Activated T-cell treated with anti-CD3 and anti-CD28 coated beads, Interleukin-2, amount 50 U/mL, for 72 hours (primary cell): ENCODE measurements at places on chromosomes 12 and 14. TPM values are rescaled to one million over a fixed set of nuclear protein-coding genes. Genes with fewer than 3 reads are reported as not detected.
A peak's percentile ranks its signal among the peaks of the same experiment; 100 is the strongest.

TNS2 gene
- total RNA-seq, result 1.5 TPM

ARG2 gene
- 12.1 TPM for total RNA-seq

MDP1 gene
- total RNA-seq, result 16.8 TPM

PRR4 gene
- total RNA-seq, result 2.1 TPM

TBX5 gene
- not detected for total RNA-seq

DNA sequence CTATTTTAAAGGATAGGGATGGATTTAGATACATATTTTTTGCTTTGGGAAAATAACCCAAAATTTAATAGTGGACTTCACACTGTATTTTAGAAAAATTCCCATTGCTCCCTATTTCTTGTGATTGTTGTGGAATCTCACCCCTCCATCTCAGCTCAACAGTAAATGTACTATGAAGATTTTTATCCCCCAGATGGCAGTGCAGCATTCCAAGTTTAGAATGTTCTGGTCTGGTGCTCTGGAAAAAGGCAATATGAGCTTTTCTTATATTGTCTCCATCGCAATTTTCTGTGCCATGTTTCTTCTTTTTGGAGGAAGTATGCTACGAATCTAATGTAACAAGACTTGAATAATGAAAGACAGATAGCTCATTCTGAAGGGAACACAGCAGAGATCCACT, 471.7 kb upstream of the SYT1 start:
- no peak for DNase-seq
- no peaks in the 10 kb centered on the region for H3K4me1 ChIP-seq

DNA sequence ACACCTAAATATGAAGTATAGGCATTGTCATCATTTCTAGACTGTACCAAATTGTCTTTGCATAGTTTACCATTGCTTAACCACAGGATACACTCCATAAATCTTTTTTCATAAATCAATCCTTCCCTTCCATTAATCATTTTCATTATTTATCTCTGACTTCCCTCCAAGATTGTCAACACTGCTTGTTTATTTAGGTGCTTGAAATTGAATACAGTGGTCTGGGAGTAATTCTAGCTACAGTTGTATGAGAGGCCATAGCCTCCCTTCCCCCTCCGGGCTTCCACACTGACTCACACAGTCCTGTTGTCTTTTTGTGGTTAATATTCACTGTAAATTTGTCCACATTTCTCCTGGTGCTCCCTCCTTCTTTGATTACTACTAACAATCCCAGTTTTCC, 114.2 kb upstream of the ARID2 start:
- H3K27me3 ChIP-seq, result peaks cover 8% of the 10 kb centered on the region
- H3K4me3 ChIP-seq, result no peak overlapping the region

DNA sequence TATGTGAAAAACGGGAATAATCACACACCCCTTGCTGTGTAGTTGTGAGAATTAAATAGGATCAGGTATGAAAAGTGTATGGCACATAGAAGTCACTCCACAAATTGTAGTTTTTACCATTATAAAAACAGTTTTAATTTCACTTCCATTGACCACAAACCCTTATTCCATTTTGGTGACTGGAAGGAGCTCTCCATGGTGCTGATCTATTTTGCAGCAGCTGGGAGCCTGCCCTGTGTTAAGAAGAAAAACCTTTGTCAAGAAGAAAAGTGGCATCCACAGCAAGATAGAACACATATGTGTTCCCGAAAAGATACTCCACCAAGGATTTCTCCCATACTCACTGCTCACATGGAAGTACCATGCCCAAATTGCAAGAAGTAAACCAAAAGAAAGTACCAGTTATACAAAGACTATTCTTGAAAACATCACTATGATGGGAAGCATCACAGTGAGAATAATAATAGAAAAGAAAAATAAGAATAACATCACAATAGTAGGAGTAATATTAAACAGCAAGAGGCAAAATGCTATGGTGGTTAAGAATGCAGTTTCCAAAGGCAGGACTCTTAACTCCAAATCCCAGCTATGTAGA, 58.7 kb downstream of the TUNAR start:
- H3K4me1 ChIP-seq, result no peaks in the 10 kb centered on the region
- no peaks in the 10 kb centered on the region for H3K27me3 ChIP-seq
- DNase-seq, result no peak

GRCh38 chr12:127078577-127079350, 1188.2 kb upstream of the TMEM132C start:
- H3K27ac ChIP-seq, result no peak overlapping the region
- peaks cover 9% of the 10 kb centered on the region for H3K4me1 ChIP-seq
- H3K27me3 ChIP-seq, result peaks cover 12% of the 10 kb centered on the region
- no peaks in the 10 kb centered on the region for H3K36me3 ChIP-seq

DNA sequence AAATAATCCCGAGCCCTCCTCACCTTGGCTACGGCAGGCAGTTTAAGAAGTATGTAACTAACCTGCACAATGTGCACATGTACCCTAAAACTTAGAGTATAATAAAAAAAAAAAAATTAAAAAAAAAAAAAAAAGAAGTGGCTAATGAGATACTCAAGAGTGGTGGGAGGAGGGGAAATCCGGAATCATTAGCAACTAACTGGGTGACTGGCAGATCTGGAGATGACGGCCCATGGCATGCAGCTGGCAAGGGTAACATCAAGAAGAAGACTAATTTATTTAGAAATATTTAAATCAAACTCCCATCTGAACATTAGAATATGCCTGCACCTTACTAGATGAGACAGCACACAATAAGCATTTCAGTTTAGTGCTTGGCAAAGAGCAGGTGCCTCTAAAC, 52.3 kb upstream of the TMCC3 start:
- H3K4me1 ChIP-seq, result peaks cover 11% of the 10 kb centered on the region
- DNase-seq, result no peak
- no peak overlapping the region for H3K27ac ChIP-seq
- peaks cover 11% of the 10 kb centered on the region for H3K27me3 ChIP-seq

DNA sequence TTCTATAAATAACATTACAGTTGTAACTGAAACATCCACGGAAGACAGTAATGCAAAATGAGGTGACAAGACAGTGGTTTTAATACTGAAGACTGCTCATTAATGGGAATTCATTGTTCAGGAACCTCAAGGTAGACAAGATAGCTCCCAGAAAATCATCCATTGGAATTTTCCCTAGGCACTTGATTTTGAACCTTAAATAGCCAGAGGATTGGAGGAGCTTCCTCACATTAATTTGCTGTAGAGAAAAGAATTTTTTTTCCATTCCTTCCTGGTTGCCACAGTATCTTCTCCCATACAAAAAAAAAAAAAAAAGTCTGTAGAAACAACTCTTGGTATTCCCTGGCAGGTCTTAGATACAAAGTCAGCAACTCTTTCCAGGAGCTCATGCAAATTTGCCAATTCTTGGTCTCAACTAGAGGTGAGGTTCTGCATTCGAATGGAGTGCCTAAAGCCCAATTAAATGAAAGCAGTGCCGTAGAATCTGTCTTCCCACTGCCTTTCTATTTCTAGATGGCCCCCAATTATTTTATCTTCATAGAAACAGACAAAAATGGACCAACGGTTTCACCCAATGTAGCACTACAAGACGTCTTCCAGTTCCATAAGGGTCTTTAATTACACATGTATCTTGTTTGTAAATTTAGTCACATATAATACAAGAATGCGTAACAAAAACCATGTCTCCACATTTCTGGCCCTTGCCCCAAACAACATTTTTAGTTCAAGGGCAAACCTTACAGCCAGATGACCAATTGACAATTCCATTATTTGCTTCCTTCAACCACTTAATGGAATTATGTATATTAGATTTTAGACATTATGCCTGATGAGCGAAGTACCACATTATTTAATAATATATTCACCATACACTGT, 13.5 kb downstream of the SLC38A2 start:
- H3K27ac ChIP-seq, result peak overlapping the region; percentile 16
- H3K27me3 ChIP-seq, result no peaks in the 10 kb centered on the region
- H3K4me3 ChIP-seq, result no peak overlapping the region
- H3K36me3 ChIP-seq, result peaks cover 19% of the 10 kb centered on the region

DNA sequence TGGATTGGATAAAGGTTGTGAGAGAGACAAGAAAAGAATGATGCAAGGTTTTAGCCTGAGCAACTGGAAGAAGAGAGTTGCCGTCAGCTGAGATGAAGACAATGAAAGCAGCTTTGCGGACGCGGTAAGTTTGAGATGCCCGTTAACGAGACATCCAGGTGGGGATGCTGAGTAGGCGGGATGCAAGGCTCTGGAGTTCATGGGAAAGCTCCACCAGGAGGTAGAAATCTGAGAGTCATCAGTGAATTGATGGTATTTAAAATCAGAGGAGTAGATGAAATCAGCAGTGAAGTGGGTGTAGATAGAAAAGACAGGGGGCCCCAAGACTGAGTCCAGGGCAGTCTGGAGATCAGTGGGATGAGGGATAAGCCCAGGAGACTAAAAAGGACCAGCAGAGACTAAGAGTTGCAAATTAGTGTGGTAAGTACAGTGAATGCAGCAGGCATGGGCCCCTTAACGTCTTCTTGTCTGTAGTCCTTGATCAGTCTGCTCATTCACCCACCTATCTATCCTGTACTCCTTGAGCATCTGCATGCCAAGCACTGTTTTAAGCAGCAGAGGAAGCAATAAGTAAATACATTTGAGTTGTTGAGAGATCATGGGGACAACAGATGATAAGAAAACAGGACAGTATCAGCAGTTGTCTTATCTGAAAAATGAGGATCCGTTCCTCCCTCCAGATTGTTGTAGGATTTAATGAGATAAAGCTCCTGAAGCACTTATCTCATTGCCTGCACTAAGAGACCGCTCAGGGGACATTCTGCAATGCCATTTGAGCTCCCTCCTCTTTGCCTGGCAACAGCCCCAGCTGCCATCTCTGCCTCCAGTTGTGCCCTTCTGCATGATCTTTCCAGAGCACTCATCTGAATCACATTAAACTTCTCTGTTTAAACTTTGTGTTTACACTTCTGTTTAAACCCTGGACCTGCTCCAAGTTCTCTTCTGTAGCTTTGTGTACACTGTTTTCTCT, 91.5 kb downstream of the APAF1 start:
- DNase-seq, result no peak
- peaks cover 11% of the 10 kb centered on the region for H3K27me3 ChIP-seq
- H3K4me3 ChIP-seq, result no peak overlapping the region
- H3K36me3 ChIP-seq, result peaks cover 2% of the 10 kb centered on the region

- H3K36me3 ChIP-seq, result no peaks in the 10 kb centered on the region
- DNase-seq, result no peak
- no peak overlapping the region for H3K4me3 ChIP-seq
Measured at GRCh38 chr14:26987744-26988363, 390.0 kb upstream of the NOVA1 start.

DNA sequence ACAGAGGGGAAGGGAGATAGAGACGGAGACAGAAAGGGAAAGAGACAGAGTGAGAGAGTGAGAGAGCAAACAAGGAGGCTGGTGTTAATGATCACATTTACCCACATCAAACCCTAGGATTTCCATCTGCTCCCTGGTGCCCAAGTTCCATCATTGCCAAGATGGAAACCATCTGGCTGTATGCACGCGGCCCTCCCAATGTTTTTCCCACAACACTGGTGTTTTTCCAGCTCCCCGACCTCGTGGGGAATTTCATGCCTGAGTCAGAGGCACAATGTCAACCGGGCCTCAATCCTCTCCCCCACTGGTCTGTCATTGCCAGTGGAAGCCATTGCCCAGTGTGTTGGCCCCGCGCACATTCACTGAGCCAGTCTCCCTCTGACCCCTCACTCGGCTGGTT, 19.9 kb upstream of the BDKRB2 start:
- peaks cover 7% of the 10 kb centered on the region for H3K27me3 ChIP-seq
- no peaks in the 10 kb centered on the region for H3K36me3 ChIP-seq
- H3K4me3 ChIP-seq, result no peak overlapping the region

GRCh38 chr14:95150910-95151309, 6.4 kb downstream of the DICER1 start:
- H3K4me1 ChIP-seq, result peaks cover 90% of the 10 kb centered on the region
- no peak for DNase-seq
- H3K4me3 ChIP-seq, result peak overlapping the region; percentile 43
- no peak overlapping the region for H3K27ac ChIP-seq

- H3K27me3 ChIP-seq, result no peaks in the 10 kb centered on the region
- no peaks in the 10 kb centered on the region for H3K36me3 ChIP-seq
- peak overlapping the region; percentile 16 for H3K27ac ChIP-seq
Measured at GRCh38 chr14:63438065-63438757, 105.0 kb downstream of the PPP2R5E start.
